ENCODE measurements at places on chromosomes 5 and 9.

- no peak for DNase-seq
Measured at GRCh38 chr9:86968258-86968920, 21.1 kb upstream of the GAS1 start.

- DNase-seq: no peak
Measured at GRCh38 chr9:133633681-133634080, 2.5 kb upstream of the DBH start.

GRCh38 chr9:110217656-110218099 lies 9.7 kb upstream of the C9orf152 start:
- no peak for DNase-seq

DNA sequence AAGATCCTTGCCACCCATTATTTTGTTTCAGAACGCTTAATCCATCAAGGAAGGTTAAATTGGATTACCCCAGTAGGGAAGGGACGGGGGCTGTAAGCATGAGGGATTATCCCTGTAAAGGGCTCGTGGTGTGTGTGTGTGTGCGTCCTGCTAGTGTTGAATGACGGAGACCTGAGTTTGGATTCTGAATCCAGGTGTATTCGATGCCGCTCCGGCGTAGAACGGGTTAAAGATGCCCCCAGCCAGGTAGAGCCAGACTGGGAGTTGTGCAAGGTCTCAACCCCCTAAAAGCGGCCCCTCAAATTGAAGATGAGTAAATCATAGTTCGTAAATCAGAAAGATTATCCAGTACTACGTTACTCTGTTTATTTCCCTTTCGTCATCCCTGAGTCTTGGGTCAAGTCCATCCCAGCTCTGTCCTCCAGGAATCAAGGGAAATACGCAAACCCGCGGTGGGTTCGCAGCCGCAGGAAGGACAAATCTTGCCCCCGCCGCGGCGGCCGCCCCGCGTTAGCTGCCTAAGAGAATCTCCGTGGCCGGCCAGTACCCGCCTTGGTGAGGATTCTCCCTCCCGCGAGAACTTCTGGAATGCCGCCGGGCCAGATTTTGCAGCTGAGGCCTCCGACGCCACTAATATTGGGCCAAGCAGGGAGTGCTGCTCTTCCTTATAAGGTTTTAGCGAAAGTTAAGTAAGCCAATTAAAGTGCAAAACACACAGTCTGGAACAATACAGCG lies 586 bp upstream of the MTAP start:
- no peak for DNase-seq

GRCh38 chr5:180600554-180601041 lies 9.3 kb upstream of the SCGB3A1 start:
- DNase-seq: no peak

GRCh38 chr9:129351058-129351641 lies 173.1 kb upstream of the IER5L start:
- DNase-seq: no peak

DNA sequence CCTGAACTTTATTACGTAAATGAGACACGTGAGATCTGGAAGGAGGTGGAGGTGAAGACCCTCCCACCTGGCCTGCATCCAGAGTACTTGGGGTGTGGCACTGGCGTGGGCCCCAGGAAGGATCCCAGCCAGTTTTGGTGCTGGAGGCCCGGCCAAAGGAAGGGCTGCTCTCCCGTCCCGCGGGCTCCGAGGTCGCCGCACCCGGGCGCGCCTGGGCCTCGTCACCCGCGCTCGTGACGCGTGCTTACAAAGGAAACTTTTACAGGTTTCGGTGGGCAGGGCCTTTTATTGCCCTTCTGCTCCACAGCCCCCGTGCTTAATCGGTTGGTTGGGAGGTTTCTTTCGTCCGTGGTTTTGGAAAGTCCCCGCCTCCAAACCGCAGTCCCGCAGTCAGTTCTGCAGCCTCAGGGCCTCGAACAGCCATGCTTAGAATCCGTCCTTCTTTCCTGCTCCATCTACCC lies 29.2 kb downstream of the CDKN2A start:
- peak; percentile 41 for DNase-seq

DNA sequence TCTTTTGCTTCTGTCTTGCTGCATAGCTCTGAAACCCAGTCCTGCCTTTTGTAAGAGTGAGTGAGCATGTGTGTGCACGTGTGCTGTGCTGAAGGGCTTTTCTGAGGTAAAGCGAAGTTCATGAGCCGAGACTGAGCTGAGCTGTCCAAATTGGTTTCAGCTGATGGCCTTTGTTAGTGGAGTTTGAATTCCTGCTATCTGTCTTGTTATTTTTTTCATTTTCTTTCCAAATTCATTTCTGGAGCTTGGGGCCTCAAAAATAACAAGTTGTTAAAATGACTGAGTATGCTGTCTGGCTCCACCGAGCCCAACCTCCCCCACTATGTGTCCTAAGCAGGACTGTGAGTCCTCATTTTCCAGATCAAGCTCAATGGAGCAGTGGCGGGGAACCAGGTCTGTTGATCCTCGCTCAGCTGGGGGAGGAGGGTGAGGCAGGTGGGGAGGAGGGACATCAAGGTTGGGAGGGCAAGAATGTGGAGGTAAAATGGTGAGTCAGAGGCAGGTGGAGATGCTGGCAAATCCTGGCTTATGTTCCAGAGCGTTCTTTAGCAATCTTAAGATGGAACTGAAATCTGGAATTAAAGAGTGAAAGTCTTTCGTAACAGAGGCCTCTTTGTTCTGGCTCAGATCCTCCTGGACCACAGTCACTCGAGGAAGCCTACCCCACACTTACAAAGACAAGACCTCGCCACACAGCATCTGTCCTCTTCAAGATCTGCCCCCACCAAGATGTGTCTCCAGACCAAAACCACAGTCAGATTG lies 63.9 kb downstream of the SREK1 start:
- DNase-seq: no peak

GRCh38 chr9:120916588-120916987 lies 10.0 kb downstream of the TRAF1 start:
- DNase-seq: no peak

DNA sequence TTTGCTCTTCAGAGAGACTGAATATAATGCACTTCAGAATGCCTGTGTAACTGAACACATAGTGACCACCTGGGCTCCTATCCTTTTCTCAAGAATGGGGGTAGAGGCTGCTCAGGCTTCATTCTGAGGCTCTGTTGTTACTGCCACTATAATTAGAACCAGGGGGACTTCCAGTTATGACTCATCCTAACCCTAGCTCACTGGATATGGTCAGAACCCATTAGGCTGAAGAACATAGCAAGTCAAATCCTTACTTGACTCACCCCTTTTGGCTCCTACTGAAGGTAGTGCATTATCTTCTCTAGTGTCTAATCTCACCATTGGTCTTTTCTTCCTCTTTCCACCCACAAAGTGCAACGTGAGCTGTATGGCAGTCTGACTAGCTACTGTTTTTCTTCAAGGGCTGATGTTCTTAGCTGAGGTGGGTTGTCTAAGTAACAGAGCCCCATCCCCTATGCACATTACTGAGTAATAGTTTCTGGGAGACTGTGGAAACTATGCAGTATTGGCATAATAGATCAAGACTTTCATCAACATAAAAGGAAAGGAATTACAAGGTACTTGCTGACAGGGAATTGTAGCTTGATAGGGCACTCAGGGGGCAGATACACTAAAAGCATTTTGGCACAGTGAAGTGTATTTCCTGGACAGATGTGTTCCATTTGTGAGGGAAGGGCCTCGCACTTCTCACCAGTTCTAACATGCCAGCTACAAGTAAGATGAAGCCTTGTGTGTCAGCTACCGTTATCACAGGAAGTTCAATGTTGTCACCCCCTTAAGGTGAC lies 431.0 kb upstream of the MEF2C start:
- DNase-seq: no peak

DNA sequence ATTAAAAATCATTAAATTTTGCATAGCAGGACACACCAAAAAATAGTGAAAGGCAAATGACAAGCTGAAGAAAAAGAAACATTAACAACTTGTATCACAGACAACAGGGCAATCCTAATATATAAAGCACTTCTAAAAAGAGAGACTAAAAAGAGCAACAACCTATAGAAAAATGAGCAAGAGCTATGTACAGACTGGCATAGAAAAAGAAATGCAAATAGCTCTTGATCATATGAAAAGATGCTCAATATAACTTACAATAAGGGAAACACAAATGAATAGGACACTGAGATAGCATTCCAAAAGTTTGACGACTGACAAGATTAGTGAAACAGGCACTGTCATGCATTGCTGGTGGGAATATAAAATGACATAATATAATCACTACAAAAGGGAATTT lies 235.9 kb downstream of the SEC61B start:
- DNase-seq: no peak

- no peak for DNase-seq
Measured at GRCh38 chr5:111961862-111962261, 204.9 kb upstream of the NREP start.

GRCh38 chr5:73948720-73949119 lies 322.7 kb downstream of the ARHGEF28 start:
- no peak for DNase-seq

- DNase-seq: no peak
Measured at GRCh38 chr9:120694559-120694958, 19.7 kb downstream of the MEGF9 start.

- DNase-seq: no peak
Measured at GRCh38 chr9:8188723-8189407, 389.3 kb upstream of the DMAC1 start.

GRCh38 chr9:79570448-79571308 lies 1.1 kb upstream of the TLE4 start:
- DNase-seq: peak; percentile 22

GRCh38 chr9:137109250-137110146 lies 5.0 kb downstream of the DPP7 start:
- no peak for DNase-seq

GRCh38 chr5:170597872-170598271 lies 94.1 kb downstream of the KCNIP1 start:
- DNase-seq: no peak

- DNase-seq: no peak
Measured at GRCh38 chr9:37146410-37146809, 26.0 kb downstream of the ZCCHC7 start.

DNA sequence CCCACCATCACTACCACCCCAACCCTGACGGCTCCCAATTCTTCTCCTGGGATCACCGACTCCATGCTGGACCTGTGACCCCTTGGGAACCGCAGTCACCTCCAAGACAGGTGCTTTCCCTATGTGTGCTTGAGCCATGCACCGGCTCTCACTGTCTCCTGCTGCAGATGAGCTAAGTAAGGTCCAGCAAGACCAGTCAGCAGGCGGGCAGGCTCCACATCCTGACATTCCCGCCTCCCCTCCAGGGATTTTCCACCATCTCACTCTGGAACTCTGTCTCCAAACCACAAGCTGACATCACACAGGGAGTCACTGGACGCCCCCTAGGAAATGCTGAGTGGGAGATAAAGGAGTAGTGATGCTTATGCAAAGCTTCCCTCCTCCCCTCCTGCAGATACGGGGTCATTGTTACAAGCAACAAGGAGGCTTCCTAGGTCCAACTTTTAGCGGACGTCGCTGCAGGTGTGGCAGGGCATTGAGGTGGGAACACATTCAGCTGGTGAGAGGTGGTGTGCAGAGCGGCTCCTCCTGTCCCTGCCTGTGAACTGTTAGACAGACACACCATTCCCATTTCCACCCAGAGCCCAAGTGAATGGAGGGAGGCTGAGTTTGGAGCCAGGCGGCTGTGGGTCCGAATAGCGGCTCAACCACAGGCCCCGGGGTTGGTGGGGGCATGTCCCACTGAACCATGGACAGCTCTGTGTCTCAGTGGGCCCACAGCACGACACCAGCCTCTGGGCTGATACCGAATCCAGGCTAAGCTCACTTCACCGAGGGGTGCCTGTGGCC lies 129.2 kb upstream of the PHYKPL start:
- DNase-seq: no peak

DNA sequence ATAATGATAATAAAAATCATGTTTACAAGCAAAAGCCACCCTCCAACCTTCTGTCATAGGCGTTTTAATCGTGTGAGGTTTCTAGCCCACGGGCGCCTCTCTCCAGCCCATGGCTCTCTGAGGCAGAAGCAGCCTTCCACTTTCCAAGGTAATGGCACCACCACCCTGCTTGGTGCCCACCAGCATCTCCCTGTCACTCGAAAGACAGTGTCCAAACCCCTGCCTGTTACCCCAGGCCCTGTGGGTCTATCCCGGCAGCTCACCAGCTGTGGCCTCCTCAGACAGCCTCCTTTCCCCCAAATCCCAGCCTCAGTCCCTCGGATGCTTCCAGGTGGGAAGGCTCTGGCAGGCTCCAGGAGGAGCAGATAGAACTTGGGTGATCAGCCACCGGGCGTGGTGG lies 123.8 kb upstream of the LPCAT1 start:
- DNase-seq: no peak
